ENCODE measurements at places on chromosomes 6 and 20. TPM values are rescaled to one million over a fixed set of nuclear protein-coding genes. Genes with fewer than 3 reads are reported as not detected.

- no peaks in the 10 kb centered on the region for H3K27me3 ChIP-seq
- peak; percentile 21 for DNase-seq
- H3K4me1 ChIP-seq, result peaks cover 17% of the 10 kb centered on the region
- H3K36me3 ChIP-seq, result no peaks in the 10 kb centered on the region
Observed at GRCh38 chr6:2111162-2111677, 134.2 kb downstream of the GMDS start.

- no peak overlapping the region for H3K27ac ChIP-seq
- H3K27me3 ChIP-seq, result no peaks in the 10 kb centered on the region
- no peaks in the 10 kb centered on the region for H3K36me3 ChIP-seq
- H3K4me3 ChIP-seq, result no peak overlapping the region
Observed at GRCh38 chr6:1572892-1573291, 36.8 kb upstream of the FOXC1 start.

- H3K4me1 ChIP-seq, result no peaks in the 10 kb centered on the region
- H3K36me3 ChIP-seq, result no peaks in the 10 kb centered on the region
- no peak for DNase-seq
- H3K27me3 ChIP-seq, result no peaks in the 10 kb centered on the region
- no peak overlapping the region for H3K27ac ChIP-seq
- H3K4me3 ChIP-seq, result no peak overlapping the region
Observed at GRCh38 chr6:116766506-116767176, 1.1 kb upstream of the FAM162B start.

DNA sequence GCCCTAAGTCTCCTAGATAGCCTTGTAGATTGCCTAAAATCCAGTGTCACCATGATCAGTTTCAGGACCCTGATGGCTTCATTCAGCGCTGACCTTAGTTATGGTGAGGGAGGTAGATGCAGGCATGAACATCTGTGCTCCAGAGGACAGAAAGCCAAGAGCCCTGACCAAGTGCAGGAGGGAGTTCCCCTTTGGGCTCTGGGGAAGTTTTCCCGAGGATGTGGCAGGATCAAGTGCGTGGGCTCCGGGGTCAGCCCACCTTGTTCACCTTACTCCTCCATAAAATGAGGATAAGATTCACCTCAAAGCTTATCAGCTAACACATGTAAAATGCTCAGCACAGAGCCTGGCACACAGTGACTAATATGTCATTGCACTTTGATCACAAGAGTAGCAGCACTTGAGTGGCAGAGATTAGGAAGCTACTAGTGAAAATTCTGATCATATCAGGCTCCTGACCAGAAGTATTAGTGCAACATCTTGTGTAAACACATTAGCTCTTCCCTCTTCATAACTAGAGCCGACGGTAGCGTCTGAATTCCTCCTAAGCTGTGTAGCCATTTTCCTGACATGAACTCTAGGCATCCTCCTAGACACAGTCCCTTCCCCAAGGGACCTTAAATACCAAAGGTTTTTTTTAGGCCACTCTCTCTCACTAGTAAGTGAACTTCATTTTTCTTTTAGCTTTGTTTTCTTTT, 125.2 kb downstream of the SULF2 start:
- H3K36me3 ChIP-seq, result no peaks in the 10 kb centered on the region
- H3K4me1 ChIP-seq, result peaks cover 2% of the 10 kb centered on the region
- H3K27ac ChIP-seq, result no peak overlapping the region

Gene AIG1
- 51.1 TPM for total RNA-seq

Gene TREM2
- total RNA-seq, result not detected

All from HCT116 (cell line).